ENCODE measurements at places on chromosomes 11 and 22.

DNA sequence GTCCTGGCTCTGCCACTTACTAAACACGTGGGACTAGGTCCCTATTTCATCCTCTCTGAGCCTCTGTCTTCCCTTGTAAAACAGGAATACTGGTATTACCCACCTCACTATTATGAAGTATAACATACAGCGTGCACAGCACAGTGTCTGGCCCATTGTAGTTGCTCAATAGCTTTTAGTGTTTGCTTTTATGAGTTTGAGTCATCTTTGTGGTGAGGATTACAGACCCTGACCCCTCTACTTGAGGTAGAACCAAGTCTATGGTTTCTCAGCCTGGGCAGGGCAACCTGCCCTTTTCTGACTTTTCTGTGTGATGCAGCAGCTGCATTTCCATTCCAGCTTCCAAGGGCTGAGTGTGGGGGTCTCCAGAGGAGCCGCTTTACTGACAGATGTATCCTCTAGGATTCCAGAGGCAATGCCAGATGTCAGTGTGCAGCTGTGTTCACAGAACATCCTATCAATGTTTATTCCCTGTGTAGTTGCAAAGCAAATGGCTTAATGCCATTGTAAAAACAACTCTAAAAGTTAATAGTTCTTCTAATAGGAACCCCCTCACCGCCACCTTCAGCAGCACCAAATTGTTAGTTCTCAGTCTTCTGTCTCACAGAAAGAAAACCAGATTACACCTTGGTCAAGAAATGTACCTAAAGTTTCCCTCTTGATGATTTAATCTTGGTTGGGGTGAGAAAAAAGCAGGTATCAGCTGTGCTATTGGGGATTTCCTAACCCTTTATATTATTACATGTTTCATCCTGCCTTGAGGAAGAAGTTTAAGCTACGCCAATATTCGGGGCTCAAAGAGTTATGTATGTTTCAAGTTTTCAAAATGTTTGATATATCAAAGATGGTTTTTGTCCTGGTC lies 16.8 kb downstream of the PRR5L start:
- DNase-seq = peak; percentile 60

DNA sequence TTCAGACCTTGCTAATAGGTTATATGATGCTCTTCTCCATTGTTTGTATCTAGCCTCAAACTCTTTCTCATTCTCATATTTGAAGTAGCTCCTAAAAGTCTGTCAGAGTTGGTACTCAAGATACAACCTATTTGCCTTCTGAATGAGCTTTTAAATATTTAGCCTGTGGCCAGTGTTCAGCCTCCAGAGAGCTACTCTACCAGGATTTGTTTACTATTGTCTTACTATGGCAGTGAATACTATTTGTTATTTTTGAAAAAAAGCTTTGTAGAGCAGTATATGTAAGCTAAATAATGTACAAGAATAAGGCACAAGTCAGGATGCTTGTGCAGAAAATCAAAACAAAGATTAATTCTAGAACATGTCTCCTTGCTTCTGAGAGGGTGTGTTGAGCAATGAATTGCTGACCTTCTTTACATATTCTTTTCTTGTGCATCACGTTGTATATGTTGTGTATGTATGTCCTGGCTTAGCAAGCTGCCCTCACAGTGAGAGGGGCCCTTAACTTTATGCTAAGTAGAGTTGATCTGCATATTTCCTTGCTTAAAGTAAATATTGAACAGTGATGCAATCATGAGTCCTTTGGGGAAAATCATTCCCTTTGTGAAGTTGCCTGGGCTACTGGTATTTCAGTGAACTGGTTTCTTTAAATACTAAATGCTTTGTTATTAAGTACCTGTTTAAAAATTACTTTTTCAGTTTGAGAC lies 438.0 kb downstream of the LUZP2 start:
- no peak for DNase-seq

DNA sequence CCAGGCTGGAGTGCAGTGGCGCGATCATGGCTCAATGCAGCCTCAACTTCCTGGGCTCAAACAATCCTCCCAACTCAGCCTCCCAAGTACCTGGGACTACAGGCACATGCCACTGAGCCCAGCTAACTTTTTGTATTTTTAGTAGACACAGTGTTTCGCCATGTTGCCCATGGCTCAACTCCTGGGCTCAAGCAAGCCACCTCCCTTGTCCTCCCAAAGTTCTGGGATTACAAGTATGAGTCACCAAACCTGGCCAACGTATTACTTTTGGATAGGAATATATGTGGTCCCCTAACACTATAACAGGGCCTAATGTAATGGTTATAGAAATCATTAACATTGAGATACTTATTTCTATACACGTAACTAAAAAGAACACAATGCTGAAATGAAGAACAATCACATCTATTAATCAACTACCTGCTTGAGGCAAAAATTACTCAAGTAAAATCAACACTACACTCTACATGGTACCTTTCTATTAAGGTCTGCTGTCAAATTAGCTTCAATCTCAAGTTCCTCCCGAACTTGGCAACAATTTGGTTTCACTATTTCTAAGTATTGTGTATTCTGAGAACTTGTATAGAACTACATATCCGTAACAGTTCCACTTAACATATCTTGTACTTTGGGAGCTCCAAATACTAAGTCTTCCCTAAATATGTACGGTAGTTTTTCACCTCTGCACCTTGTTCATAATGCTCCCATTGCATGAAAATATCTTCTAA lies 124.9 kb downstream of the FCHSD2 start:
- DNase-seq = no peak

GRCh38 chr11:124075841-124076651 lies 34.9 kb upstream of the OR10G7 start:
- peak; percentile 53 for DNase-seq

DNA sequence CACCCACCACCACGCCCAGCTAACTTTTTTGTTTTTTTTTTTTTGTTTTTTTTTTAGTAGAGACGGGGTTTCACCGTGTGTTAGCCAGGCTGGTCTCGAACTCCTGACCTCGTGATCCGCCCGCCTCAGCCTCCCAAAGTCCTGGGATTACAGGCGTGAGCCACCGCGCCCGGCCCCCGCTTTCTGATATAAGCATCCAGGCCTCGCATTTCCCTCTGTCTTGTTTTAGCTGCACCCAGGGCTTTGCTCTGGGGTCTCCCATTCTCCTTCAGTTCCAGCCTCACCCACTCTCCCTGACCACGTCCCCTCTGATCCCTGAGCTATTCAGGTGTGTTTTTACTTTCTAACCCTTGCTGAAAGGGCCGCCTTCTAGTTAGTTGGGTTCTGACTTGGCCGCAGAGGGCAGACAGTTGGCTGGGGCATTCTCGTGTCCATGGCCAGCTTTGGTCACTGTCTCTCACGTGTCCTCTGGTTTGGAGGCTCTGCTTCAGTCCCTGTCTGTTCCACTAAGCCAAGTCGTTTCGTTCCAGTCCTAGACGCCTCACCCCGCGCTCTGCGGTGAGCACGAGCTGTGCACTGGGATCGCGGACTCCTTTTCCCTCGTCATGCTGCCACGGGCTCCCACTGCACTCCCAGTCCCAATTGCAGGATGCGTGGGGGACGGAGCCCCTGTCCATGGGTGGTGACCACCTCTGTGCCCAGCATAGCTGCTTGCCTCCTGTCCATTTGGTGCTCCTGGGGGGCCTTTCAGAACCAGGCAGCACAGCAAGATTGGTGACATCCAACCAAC lies 6.0 kb upstream of the TNNT3 start:
- DNase-seq = no peak

- no peak for DNase-seq
Measured at GRCh38 chr11:1652026-1652425, 22.5 kb downstream of the KRTAP5-5 start.

- peak; percentile 24 for DNase-seq
Measured at GRCh38 chr22:32185821-32186220, 19.1 kb downstream of the RFPL2 start.

DNA sequence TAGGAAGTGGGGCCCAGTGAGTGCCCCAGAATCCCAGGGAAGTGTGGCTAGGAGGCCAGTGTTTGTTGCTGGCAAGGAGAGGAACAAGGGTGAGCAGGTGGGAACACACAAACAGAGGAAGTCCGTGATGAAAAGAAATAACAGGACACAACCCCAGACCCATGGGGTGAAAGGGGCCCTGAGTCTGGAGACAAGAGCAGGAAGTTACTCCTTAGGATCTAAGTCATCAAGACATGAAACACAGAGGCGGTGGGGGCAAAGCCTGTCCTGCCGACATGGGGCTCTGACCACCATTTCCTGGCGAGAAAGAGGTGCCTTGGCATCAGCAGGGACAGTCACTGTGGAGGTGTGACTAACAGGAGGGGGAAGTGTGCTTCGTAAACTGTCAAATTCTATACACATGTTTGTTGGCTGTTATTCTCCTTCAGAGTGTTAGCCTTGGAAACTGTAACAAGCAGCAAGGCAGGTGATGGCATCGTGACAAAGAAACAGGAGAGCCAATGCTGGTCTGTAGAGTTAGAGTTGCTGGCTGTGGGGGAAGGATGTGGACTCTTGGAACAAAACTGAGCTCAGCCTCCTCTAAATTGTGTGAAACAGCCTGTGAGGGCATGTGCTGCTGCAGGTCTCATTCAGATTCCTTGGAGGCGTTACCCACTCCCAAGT lies 21.7 kb downstream of the CHST1 start:
- DNase-seq = no peak

GRCh38 chr11:58068655-58069054 lies 37.9 kb downstream of the OR6Q1 start:
- no peak for DNase-seq

GRCh38 chr11:46118702-46119351 lies 2.4 kb downstream of the PHF21A start:
- DNase-seq = no peak

DNA sequence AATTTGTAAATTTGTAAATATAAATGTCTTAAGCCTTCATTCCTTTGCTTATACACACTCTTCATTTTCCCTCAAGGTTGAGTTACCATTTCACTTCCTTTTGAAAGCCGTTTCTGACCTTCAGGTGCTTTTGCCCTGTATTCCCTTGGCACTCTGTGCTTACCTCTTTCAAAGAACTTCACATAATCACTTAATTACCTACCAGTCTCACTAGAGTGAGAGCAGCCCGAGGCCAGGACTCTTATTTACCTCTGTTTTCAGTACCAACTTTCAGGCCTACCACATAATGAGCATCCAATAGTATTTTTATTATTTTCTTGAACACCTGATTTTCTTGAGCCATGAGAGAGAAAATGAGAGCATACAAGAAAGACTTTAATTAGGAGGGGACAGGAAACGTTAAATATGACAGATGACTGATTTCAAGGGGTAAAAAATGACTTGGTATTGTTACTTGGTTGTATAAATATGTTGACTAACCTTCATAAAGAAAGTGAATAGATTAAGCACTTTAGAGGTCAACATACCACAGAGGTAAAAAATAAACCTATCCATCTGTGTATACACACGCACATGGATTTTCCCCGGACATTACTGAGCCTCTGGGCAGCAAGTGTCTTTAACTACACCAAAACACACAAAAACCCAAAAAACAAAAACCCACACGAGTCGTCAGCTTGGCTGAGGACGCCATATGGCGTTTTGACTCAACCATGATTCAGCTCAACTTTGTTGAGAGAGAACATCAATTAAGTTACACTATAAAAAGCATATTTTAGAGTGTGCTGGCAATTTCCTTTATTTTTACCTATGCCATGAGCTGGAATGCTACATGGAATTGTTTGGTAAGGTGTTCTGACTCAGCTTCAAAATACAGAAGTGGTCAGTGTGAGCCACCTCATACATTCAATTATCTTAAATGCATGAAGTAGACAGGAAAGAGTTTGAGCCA lies 7.6 kb downstream of the ATXN10 start:
- DNase-seq = no peak

Measured in DMS53 (cell line).